ENCODE measurements at places on chromosomes 12 and 14.
A peak's percentile ranks its signal among the peaks of the same experiment; 100 is the strongest.

- DNase-seq: no peak
Measured at GRCh38 chr14:94623856-94624499, 11.8 kb downstream of the SERPINA3 start.

DNA sequence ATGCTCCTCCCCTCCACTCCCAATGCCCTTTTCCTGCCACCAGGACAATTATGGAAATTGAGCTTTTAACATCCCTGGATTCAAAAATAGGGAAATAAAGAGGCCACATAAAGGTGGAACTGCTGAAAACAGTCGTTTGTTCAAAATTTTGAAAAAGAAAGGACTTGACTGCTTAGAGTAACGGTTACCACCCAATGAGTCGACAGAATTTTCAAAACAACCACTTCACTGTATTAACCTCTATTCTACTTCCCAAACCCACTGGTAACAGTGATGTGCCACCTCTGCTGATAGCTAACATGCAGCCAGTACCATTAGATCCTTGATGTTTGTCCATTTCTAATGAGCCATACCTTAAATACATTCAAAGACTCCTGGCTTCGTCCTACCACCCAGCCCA lies 4.9 kb downstream of the ST8SIA1 start:
- no peak for DNase-seq

DNA sequence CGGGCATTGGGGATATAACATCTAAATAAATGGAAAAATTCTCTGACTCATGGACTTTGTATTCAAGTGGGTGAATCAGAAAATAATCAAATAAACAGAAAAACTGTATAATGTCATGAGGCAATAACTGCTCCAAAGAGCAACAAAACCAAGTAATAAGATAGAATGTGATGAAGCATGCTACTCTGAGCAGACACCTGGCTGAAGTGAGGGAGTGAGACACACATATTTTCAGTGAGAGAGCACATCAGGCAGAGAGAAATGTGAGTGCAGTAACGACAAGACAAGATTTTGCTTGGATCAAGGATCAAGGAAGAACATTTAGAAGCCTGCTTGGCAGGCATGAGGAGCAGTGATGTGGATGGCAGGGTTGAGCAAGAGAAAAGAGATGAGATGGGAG lies 75.8 kb upstream of the CCDC91 start:
- no peak for DNase-seq

DNA sequence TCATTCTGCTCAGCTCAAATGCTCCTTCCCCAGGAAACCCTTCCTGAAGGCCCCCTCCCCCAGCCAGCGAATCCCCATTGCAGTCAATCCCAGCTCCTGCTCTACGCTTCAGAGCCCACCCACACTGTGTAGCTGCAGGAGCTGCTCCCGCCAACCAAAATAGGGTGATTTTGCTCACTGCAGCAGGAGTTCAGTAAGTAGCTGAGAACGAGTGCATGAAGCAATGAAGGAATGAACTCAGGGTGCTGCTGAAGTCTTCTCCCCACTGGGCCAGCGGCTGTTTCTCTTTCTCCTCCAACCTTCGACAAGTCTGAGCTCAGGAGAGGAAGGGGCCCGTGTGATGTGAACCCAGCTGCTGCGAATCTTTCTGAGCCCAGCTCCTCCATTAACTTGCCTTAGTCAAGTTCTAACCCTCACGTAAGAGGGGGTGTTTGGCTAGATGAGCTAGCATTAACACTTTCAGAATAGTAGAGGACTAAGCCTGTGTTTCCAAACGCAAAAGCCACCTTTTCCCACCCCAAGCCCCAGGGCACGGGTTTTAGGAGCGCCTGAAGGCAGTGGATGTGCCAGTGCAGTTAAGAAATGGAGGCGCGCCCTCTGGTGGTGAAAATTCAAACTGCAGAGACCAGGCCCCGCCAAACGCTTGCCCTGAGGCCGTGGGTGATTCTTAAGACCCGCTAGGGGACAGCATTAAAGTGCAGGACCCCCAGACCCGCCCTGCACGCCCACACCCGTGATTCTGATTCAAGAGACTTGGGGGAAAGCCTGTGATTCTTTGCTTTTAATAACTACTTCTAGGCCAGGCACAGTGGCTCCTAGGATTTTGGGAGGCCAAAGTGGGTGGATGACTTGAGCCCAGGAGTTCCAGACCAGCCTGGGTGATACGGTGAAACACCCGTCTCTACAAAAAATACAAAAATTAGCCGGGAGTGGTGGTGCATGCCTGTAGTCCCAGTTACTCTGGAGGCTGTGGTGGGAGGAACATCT lies 11.9 kb upstream of the SERPINA4 start:
- DNase-seq: no peak

DNA sequence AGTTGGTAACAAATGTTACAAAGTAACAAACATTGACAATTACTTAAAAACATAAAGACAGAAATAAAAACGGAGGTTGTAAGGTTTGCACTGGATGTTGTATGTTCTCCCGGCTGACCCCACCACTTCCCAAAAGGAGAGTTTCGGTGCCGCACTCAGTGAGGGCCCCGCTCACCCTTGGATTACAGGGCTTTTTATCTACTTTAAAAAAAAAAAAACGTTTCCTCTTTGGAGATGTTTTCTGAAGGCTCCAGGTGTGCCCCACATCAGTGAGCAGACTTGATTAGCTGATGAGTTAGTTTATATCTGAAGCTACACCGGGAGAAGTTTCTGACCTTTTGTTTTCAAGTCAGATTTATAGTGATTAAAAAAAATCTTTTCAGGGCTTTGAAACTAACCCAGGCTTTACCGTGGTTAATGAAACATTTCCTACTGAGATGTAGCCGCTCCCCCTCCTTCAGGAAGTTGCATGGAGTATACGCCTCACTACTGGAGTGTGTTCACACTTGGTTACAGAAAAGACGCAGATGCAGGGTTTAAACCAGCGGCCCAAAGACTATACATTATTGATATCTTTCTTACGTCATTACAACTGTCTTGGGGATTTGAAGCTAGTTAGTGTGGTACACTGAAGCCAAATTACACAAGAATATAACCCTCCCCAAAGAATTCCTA lies 38.0 kb upstream of the BCL7A start:
- DNase-seq: no peak

- DNase-seq: no peak
Measured at GRCh38 chr14:106493962-106494823, 967.8 kb downstream of the TMEM121 start.

GRCh38 chr14:90924621-90925340 lies 108.6 kb upstream of the TTC7B start:
- DNase-seq: peak; percentile 15

DNA sequence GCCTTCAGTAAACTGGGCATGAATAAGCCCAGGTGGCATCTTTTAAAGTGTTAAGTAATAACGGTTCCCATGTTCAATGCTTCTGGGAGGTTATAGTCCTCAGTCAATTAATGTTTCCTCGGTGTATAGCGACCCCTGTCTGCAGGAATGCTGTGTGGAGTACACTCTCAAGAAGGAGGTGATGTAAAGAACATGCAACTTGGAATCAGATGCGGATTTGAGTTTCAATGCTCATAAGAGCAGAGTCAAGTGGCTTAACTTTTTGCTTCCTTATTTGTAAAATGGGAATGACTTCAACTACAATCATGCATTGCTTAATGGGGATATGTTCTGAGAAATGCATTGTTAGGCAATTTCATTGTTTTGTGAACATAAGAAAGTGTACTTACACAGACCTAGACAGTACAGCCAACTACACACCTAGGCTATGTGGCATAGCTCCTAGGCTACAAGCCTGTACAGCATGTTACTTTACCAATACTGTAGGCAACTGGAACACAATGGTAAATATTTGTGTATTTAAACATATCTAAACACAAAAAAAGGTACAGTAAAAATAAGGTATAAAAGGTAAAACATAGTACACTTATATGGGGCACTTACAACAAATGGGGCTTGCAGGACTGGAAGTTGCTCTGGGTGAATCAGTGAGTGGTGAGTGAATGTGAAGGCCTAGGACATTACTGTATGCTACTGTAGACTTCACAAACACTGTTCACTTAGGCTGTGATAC lies 6.7 kb upstream of the MRPS35 start:
- DNase-seq: peak; percentile 54

GRCh38 chr12:4685317-4685716 lies 34.9 kb upstream of the GALNT8 start:
- no peak for DNase-seq

DNA sequence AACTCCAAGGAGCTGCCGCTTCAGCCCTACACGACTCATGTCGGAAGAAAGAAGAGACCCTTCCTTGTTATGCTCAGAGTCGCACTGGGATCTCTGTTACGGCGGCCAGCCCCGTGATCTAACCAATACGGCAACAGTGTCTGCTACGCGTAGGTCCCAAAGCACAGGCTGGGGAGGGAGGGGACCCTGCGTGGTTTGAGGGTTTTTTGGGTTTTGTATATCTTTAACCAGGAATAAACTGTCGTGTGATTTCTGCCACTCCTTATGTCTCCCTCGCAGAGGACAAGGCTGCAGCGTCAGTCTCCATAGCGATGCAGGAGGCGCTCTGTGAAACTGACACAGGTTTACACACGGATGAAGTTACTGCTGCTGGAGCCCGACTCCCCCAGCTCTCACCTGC lies 60.0 kb upstream of the DIO3 start:
- DNase-seq: peak; percentile 34

GRCh38 chr12:89700191-89700810 lies 8.3 kb downstream of the ATP2B1 start:
- no peak for DNase-seq

All from pancreas (tissue), 10 donors.